ENCODE measurements at places on chromosomes 16 and 17.

DNA sequence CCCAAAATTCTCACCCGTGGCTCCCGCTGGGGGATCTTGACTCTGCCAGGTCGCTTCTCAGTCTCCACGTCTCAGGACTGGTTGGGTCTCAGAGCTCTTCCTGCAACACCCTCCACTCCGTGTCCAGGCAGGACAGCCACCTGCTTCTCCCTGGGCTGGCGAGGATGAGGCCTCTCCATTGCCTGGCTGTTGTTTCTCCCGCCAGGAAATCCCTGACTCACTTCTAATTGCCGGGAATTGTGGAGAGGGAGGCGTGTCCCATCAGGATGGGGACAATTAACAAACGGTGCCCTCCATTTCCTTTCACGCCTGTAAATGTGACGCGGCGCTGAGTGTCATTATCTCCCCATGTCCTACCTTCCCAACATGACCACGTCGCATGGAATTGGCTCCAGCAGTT lies 204.5 kb downstream of the RBFOX3 start:
- DNase-seq = no peak

DNA sequence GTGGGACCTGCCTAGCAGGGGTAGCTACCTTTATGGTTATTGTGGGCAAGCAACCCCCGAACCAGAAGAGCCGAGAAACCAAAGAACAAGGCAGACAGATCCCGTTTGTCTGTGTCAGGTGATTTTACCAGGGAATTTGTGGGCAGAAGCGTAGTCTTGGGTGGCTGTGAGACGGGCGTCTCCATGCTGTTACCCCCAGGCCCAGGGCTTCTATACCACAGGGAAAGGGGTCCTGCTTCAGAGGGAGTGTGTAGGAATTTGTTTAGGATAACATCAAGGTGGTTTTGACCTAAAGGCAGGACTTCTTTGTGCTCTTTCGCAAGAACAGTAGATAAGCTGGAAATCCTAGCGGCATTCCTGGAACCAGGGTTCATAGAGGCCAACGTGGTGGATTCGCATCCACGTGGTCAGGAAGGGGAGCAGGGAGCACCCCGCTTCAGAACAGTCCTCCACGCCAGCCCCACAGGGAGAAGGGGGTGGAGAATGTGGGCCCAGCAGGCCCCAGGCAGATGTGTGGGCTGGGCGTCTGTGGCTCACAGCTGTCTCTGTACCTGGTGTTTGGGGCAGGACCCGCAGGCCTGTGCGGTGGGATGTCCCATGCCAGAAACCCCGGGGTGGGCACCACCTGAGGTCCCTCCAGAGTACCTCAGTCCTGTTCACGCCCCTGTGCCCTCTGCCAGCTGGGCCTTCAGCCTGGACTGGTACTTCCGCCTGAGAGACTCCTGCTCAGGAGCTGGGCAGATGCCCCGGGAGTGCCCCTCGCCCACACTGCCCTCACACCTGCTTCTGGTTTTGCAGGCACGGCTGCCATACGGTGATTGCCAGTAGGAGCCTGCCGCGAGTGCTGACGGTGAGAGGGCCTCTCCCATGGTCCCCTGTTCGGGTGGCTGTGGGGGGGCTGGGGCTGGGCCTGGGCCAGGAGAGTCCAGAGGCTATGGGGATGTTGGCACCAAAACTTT lies 4.1 kb downstream of the DECR2 start:
- DNase-seq = no peak

DNA sequence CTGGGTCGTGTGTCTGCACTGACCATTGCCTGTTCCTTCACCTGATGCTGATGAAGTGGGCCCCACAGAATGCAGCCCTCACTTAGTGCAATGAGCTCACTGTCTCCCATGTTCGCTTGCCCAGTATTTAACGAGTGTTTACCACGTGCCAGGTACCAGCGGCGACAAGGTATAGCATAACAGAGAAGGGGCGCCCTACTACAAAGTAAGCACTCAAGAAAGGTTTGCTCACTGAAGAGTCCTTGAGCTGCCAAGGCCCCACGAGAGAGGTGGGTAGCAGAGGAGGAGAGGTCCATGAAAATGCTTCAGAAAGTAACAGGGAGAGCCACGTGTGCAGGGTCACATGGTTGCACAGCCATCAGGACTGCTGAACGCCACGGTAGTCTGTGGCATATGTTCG lies 230.0 kb downstream of the NTN1 start:
- DNase-seq = no peak

DNA sequence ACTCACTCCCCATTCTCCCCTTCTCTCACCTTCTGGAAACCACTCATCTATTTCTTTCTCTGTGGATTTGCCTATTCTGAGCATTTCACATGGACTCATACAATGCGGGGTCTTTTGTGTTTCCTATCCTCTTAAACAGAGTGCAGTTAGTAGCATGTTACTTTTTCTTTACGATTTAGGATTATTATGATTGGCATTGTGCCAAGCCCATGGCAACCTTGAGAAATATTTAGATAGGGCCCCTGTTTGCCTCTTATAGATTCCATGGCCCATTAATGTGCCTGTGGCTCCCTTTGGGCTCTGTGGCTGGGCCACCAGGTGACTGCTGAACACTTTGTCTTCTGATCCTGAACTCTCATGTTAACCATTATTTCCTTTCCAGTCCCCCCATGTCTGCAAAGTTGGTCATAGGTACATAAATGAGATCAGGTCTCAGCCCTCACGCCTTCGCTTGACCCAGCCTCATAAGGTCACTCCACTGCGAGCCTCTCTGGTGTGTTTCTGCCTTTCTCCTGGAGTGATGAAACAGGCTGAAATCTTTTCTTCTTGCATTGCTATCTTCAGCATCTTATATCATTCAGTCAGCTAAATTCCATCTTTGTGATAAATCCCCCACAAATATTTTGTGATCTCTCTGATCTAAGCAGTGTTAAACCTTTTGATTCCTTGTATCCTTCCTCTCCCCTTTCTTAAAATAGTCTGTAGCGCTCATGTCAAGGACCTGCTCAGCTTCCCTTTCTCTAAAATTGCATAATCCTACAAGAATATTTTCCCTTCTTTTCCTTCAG lies 44.0 kb downstream of the MYH3 start:
- DNase-seq = no peak

- DNase-seq = no peak
Measured at GRCh38 chr17:7318121-7318860, 3.1 kb upstream of the GPS2 start.

DNA sequence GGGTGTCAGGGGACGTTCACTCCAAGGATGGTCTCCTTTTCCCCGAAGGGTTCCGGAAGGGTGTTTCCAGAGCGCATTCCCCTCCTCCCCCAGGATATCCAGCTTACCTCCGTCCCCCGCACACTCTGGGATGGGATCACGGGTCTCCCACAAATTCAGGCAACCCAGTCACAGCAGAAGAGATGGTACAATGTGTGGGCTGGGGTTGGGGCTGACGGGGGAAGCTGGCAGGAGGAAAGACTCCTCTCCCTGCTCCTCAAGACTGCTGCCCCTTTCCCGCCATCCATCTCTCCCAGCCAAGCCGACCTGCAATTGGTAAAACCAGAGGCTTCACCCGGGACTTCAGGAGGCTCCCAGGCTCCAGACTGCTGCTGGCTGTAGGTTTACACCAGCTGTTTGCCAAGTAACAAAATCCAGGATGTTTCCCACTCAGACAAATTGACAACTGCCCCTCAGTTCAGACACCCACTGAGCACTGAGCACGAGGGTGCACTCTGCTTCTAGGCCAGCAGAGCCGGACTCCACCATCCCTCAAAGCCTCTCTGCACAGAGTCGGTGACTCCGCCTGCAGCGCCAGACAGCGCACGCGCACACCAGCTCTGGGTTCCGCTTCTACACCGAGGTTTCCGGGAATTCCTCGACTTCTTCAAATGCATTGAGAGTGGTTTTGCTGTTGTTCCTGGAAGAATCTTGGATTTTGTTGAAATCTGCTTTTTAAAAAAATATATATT lies 37.7 kb downstream of the ASPA start:
- DNase-seq = no peak

GRCh38 chr16:89466920-89467319 lies 23.4 kb downstream of the ANKRD11 start:
- DNase-seq = no peak

DNA sequence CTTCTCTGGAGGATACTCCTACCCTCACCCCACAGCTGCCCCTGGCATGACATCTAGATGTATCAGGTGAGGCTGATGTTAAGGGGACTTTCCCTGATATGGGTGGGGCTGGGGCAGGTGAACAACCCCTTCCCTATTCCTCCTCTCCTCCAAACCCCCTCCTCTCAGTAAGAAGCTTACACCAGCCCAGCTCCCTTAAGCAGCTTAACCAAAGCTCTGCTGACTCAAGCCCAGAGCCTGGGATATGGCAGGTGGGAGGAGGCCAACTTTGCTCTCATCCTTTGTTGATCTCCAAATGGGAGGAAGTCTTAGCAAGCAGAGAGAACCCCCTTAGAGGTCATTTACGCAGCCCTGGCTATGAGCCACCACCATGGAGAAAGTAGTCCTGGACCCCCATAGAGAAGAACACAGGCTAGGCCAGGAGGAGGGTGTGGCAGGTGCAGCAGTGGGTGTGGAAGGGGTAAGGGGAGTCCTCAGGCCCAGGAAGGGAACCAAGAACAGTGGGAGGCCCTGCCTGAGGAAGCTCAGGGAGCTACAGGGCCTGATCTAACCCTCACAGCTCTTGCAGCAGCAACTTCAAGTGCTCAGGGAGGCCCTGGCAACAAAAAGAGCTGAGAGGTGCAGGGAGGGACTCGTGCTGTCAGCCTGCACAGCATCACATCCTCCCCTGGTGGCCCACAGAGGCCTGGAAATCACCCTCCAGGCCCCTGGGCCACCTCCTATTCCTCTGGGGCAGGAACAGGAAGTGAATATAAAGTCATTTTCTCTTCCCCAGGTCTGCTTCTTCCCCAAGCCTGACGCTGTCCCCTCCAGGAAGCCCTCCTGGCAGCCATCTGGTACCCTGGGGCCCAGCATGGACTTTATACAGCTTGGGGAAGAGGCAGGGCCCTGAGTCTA lies 2.9 kb downstream of the UNC119 start:
- DNase-seq = peak; percentile 63

DNA sequence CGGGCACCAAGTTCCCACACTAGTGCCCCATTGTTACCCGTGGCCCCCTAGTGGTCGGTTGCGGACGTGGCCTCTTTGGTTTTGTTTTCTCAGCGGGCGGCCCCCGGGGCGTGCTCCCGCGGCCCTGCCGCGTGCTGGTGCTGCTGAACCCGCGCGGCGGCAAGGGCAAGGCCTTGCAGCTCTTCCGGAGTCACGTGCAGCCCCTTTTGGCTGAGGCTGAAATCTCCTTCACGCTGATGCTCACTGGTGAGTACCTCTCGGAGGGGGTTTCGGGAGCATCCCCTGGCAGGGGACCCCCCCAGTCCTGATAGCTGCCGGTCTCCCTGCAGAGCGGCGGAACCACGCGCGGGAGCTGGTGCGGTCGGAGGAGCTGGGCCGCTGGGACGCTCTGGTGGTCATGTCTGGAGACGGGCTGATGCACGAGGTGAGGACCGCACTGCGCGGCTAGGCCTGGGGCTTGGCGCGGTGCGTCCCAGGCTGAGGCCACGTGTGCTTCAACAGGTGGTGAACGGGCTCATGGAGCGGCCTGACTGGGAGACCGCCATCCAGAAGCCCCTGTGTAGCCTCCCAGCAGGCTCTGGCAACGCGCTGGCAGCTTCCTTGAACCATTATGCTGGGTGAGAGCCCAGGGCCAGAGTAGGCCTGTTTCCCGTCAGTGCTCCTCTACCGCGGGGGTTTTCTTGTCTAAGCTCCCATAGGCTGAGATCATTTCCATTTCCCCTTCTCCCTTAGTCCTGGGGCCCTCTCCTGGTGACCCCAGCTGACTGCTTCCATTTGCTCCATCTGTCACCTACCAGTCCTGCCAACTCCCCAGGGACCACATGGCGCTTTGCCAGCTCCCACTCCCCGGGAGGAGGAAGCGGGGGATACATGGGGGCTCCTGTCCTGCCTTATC lies 1.7 kb downstream of the SPHK1 start:
- no peak for DNase-seq

DNA sequence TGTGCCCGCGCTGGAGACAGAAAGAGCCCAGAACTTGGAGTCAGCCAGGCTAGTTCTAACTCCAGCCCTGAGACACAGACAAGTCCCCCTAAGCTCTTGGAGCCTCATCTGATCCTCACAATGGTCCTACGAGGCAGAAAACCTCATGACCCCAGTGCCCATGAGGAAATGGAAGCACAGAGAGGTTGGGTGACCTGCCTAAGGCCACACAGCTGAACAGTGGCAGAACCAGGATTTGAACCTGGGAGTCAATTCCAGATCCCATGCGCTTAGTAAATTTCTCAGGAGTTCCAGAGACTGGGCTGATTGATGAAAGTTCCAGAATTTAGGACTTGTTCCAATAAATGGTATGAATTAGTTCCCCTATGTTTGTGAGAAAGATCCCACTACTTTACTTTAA lies 39.0 kb upstream of the LITAF start:
- DNase-seq = no peak

DNA sequence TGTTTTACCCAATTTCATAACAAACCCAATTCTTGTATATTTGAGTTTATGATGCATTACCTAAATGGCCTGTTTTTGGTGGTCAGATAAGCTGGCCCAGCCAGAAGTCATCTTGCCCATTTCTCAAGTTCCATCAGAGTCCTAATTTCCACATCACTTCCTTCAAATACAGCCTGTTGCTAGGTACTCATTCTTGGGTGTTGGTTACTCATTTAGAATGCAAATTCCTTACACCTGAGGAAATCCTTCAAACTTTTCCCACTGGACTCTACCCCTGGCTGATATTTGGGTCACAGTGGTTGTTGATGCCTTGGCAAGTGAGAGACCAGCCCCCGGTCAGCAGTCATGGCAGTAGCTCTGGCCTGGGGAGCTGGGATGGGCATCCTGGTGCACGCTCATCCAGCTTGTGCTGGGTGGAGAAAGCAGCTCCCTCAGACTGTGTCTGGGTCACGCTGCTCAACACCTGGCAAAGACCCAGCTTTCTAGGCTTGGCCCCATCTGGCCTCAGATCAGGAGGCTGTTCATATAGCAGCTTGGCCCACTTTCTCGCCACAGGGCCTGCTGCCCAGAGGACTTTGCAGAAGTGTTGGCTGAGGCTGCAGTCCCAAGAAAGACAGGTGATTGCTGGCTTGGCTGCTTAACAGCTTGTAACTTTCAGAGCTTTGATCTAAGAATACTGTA lies 25.8 kb downstream of the WSB1 start:
- no peak for DNase-seq

GRCh38 chr17:81248649-81249048 lies 9.5 kb downstream of the NDUFAF8 start:
- no peak for DNase-seq

DNA sequence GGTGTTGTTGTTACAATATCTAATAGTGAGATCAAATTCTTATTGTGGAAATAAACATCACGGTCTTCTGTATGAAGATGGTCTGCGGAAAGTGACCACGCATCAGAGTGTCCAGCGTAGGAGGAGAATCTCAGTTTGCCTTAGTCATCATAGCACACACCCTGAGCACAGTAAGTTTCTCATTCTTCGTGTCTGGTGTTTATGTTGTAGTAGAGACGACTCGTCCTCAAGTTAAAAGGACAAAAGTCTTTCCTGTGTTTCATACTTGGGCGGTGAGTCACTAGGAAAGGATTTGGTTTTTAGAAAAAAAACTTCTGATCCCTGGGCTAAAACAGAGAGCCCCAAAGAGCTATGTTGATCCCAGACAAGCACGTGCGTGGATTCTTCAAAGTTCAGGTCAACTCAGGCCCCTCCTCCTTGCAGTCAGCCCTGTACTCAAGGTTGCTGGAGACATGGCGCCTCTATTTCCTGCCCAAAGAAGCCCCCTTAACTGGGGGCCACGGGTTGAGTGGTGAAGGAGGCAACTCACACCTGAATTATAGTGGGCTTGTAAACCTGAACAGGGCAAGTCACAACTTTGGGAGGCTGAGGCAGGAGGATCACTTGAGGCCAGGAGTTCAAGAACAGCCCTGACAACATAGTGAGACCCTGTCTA lies 170.4 kb downstream of the ZFHX3 start:
- no peak for DNase-seq

All from HL-60 (cell line).